ENCODE measurements at places on chromosomes 1 and 21. TPM values are rescaled to one million over a fixed set of nuclear protein-coding genes. Genes with fewer than 3 reads are reported as not detected.

DNA sequence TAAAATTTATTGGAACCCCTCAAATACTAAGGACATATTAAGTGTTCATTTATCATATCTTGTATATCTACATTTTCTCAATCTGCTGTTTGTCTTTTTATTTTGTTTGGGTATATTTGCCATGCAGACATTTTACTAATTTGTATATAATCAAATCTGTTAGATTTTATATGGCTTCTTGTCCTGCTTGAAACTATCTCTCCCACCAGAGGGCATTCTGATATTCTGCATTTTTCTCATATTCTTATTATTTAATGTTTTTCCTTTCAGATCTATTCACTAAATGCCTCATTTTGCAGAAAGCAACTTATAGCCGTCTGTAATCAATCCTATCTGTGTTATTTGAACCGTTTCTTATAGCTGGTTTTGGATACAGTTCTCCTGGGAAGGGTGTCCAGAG, 745.5 kb downstream of the LRRIQ3 start:
- DNase-seq, result no peak

- DNase-seq, result no peak
Observed at GRCh38 chr1:190479050-190479397, 1.4 kb upstream of the BRINP3 start.

GRCh38 chr1:69492286-69492685, 75.4 kb upstream of the LRRC7 start:
- no peak for DNase-seq

GRCh38 chr1:173024543-173024942, 26.2 kb downstream of the TNFSF18 start:
- no peak for DNase-seq

DNA sequence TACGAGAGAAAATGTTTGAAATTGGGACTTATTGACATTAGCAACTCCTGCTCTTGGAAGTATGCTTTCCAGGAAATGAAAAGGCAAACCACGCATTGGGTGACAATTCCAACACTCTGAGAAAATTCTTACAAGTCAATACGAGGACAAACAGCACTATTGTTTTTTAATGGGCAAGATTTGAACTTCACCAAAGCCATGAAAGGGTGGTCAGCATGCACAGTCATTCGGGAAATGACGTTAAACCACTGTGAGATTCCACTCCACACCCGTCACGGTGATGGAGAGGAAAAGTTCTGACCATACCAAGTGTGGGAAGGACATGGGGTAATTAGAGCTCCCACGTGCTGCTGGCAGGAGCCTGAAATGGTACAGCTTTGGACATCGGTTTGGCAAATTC, 12.2 kb upstream of the PRXL2B start:
- no peak for DNase-seq

GRCh38 chr1:61233121-61233660, 150.8 kb downstream of the NFIA start:
- no peak for DNase-seq

DNA sequence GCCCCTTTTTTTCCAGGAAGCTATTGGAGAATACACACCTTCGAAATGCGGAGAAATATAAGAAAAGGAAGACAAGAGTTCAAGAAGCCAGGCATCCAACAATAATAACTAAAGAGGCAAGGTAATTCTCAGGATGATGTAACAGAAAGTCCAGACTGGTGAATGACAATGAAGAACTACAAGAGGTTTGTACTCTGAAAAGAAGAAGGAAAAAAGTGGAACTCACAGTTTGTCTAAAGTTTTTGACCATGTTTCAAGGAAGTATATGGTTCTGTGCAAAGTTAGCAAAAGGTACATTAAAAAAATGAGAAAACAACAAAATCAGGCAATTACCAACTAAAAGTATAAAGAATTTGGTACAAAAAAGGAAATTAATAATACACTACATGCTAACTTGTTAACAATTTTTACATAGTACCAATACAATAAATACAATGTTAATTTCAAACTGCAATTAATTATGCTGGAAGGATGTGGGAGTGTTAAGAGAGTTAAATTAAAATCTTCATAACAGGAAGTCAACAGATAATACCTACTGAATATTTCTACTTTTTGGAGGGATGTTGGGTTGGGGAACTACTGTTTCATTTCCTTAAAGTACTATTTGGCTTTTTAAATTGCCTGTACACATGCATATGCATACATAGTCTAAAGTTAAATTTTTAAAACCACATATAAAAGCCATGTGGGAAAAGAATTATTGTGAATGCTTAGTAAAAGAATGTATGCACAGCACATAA, 12.9 kb upstream of the CD55 start:
- DNase-seq, result no peak

GRCh38 chr1:54437783-54438182, 31.6 kb upstream of the SSBP3 start:
- DNase-seq, result no peak

The C1orf115 gene
- 29.3 TPM for total RNA-seq

The AUNIP gene
- total RNA-seq, result not detected

The CAPN8 gene
- 0.32 TPM for total RNA-seq
